Gastroesophageal sphincter (tissue), 4 donors: ENCODE measurements at places on chromosomes 11 and 22. TPM values are rescaled to one million over a fixed set of nuclear protein-coding genes. Genes with fewer than 3 reads are reported as not detected.

- no peak overlapping the region for H3K27ac ChIP-seq
- no peak for ATAC-seq
- no peaks in the 10 kb centered on the region for H3K36me3 ChIP-seq
Measured at GRCh38 chr11:15186146-15186545, 71.4 kb downstream of the INSC start.

- ATAC-seq: no peak
- no peaks in the 10 kb centered on the region for H3K36me3 ChIP-seq
- H3K4me1 ChIP-seq: no peaks in the 10 kb centered on the region
- H3K27ac ChIP-seq: no peak overlapping the region
Measured at GRCh38 chr11:93500759-93501158, 42.4 kb downstream of the SMCO4 start.

DNA sequence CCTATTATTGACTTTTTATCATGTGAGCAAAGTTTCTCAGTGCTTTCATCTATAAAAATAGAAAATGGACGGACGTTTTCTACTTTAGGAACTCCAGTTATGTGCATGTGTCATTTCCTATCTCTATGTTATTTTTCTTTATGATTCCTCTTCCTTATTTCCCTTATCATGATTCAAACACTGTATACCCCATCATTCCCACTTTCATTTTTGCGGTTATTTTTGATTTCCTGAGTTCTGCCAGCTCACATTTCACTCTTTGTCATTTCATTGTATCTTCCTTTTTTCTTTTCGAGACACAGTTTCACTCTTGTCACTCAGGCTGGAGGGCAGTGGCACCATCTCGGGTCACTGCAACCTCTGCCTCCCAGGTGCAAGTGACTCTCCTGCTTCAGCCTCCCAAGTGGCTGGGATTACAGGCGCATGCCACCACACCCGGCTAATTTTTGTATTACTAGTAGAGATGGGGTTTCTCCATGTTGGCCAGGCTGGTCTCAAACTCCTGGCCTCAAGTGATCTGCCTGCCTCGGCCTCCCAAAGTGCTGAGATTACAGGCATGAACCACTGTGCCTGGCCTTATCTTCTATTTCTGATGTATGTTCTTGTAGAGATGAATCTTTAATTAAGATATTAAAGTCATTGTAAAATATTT lies 21.5 kb downstream of the C11orf58 start:
- no peak for ATAC-seq
- H3K4me3 ChIP-seq: no peak overlapping the region
- H3K4me1 ChIP-seq: no peaks in the 10 kb centered on the region
- no peak overlapping the region for H3K27ac ChIP-seq
- H3K36me3 ChIP-seq: peaks cover 2% of the 10 kb centered on the region

DNA sequence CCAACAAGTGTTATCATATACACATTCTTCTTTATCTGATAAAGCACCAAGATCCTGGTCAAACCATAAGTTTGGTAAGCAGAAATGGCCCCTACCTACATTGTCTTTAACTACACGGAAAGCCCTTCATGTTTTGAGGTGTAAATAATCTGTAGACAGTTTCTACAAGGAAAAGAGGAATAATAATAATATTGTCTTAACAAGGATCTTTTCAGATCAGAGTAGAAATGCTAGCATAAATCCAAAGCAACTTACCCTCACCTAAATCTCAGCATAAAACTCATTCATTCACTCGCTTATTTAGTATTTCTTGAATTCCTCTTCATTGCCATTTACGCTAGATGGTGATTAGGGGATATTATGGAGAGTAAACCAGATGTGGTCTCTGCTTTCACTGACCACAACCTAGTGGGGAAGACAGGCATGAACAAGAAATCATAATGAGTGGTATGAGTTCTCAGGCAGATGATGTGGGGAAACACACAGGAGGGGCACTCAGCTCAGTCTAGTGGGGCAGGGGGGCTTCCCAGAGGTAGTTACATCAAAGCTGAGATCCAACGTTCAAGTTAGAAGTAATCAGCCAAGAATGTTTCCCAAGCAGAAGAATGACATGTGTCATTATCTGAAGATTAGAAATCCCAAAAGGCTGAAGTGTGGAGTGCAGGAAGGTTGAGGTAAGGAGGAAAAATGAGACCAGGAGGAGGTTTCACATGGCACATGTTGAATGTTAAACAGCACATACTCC lies 65.4 kb upstream of the ZC3H12C start:
- H3K36me3 ChIP-seq: no peaks in the 10 kb centered on the region
- H3K4me1 ChIP-seq: no peaks in the 10 kb centered on the region
- no peak overlapping the region for H3K27ac ChIP-seq
- no peak overlapping the region for H3K4me3 ChIP-seq
- no peak for ATAC-seq
- H3K27me3 ChIP-seq: no peaks in the 10 kb centered on the region

The TIGD3 gene
- total RNA-seq: not detected

The OR52E2 gene
- total RNA-seq: not detected

DNA sequence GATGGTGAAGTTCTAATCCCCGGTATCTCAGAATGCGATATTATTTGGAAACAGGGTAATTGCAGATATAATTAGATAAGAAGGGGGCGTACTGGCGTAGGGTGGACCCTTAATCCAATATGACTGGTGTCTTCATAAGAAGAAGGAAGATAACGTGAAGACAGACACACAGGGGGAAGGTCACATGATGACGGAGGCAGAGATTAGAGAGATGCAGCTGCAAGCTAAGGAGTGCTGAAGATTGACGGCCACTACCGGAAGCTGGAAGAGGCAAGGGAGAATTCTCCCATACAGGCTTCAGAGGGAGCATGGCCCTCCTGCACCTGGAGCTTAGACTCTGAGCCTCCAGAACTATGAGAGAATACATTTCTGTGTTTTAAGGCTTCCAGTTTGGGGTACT lies 54.8 kb downstream of the MIAT start:
- no peak overlapping the region for H3K4me3 ChIP-seq
- ATAC-seq: no peak
- H3K36me3 ChIP-seq: peaks cover 32% of the 10 kb centered on the region
- H3K27me3 ChIP-seq: no peaks in the 10 kb centered on the region
- no peaks in the 10 kb centered on the region for H3K4me1 ChIP-seq

The MMP12 gene
- total RNA-seq: not detected

The SYCE3 gene
- not detected for total RNA-seq

GRCh38 chr22:40791241-40791640 lies 27.9 kb downstream of the SLC25A17 start:
- no peaks in the 10 kb centered on the region for H3K4me1 ChIP-seq
- no peak overlapping the region for H3K4me3 ChIP-seq
- no peaks in the 10 kb centered on the region for H3K27me3 ChIP-seq
- no peak for ATAC-seq
- no peak overlapping the region for H3K27ac ChIP-seq

The ACRV1 gene
- not detected for total RNA-seq

GRCh38 chr11:34859496-34859895 lies 56.7 kb downstream of the APIP start:
- no peak overlapping the region for H3K27ac ChIP-seq
- no peak for ATAC-seq
- no peaks in the 10 kb centered on the region for H3K36me3 ChIP-seq
- no peaks in the 10 kb centered on the region for H3K27me3 ChIP-seq

The TRIM51 gene
- not detected for total RNA-seq

DNA sequence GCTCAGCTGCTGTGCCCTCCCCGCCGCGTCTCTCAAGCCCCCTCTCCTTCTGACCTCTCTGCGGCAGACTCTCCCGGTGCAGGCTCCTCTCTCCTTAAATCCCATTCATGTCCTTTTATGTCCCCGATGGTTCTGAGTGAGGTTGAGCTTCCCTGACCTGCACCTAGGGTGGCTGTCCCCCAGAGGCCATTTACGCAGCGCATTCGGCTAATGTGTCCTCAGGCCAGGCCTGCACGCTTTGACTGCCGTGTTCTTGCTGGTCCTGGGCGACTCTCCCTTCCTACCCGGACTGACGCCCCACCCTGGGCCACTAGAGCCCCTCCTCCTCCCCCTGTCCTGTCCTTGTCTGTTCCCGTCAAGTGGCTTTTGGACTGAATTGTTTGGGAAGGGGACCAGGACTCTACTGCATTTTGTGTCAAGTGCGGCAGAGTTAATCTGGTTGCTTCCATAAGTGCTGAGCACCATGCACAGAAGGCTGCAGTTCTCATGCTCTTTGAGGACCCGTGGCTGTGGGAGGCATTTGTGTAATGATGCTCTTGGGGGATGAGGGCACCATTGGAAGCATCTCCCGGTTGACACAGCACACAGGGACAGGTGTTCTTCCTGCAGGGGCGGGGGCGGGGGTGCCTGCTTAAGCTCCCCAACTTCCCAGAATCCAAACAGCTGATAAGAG lies 37.1 kb downstream of the IGHMBP2 start:
- H3K36me3 ChIP-seq: no peaks in the 10 kb centered on the region
- no peaks in the 10 kb centered on the region for H3K27me3 ChIP-seq
- ATAC-seq: no peak
- H3K4me3 ChIP-seq: no peak overlapping the region

- H3K36me3 ChIP-seq: no peaks in the 10 kb centered on the region
- H3K27me3 ChIP-seq: no peaks in the 10 kb centered on the region
- ATAC-seq: no peak
- H3K4me1 ChIP-seq: peaks cover 78% of the 10 kb centered on the region
- peak overlapping the region; percentile 54 for H3K27ac ChIP-seq
Measured at GRCh38 chr22:41841085-41841712, 8.3 kb downstream of the SREBF2 start.

DNA sequence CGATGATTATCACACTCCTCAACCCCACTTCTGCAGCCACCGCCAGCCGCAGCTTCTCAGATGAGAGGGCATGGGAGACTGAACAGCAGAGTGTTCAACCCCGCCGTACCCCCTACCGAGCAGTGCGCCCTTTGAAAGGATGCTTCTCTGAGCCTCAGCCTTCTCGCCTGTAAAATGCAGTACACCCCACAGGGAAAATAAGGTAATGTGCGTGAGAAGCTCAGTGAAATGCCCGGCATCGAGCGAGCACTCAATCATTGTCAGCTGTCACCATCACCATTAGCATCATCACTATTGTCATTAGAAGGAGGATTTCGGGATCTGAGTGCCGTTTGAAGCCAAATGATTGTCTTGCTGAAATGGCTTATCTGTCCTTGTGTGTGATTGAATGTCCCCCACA lies 13.6 kb downstream of the TRIM29 start:
- H3K4me1 ChIP-seq: no peaks in the 10 kb centered on the region
- no peak overlapping the region for H3K27ac ChIP-seq
- H3K4me3 ChIP-seq: no peak overlapping the region

DNA sequence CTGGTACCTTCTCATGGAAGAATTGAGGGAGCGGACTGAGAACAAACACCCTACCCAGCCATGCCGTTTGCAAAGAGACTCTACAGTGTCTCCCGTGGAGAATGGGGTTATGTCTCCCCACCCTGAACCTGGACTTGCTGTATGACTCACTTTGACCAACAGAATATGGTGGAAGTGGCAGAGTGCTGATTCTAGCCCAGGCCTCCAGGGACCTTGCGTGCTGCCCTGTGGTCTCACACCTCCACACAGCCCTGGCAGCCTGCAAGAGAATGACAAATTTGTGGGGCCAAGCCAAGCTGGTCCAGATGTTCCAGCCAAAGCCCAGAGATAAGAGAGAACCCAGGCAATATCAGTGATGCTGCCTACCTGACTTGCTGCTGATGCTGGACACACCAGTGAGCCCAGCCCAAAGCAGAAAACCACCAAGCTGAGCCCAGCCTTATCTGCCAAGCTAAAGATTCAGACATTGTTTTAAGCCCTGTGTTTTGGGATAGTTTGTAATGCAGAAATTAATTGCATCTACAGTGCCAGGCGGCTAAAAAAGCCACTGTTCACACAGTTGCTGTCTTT lies 8.1 kb upstream of the LINC01488 start:
- H3K4me1 ChIP-seq: peaks cover 15% of the 10 kb centered on the region
- no peak overlapping the region for H3K27ac ChIP-seq
- no peak for ATAC-seq
- peaks cover 16% of the 10 kb centered on the region for H3K27me3 ChIP-seq
- H3K36me3 ChIP-seq: no peaks in the 10 kb centered on the region

GRCh38 chr11:118931571-118931970 lies 5.8 kb upstream of the BCL9L start:
- H3K27me3 ChIP-seq: no peaks in the 10 kb centered on the region
- peaks cover 13% of the 10 kb centered on the region for H3K4me1 ChIP-seq
- H3K36me3 ChIP-seq: no peaks in the 10 kb centered on the region
- H3K4me3 ChIP-seq: no peak overlapping the region
- no peak for ATAC-seq

The PYGM gene
- total RNA-seq: 48.6 TPM

GRCh38 chr22:42680648-42681047 lies 31.5 kb upstream of the CYB5R3 start:
- H3K4me3 ChIP-seq: no peak overlapping the region
- H3K36me3 ChIP-seq: no peaks in the 10 kb centered on the region
- peak; percentile 68 for ATAC-seq
- peaks cover 82% of the 10 kb centered on the region for H3K4me1 ChIP-seq

GRCh38 chr11:124807201-124807600 lies 7.0 kb upstream of the MSANTD2 start:
- no peak for ATAC-seq
- H3K4me1 ChIP-seq: no peaks in the 10 kb centered on the region
- no peaks in the 10 kb centered on the region for H3K27me3 ChIP-seq
- no peak overlapping the region for H3K4me3 ChIP-seq

GRCh38 chr11:72396041-72396440 lies 38.3 kb downstream of the CLPB start:
- no peak overlapping the region for H3K4me3 ChIP-seq
- H3K36me3 ChIP-seq: no peaks in the 10 kb centered on the region
- no peaks in the 10 kb centered on the region for H3K27me3 ChIP-seq
- peaks cover 14% of the 10 kb centered on the region for H3K4me1 ChIP-seq

The CCDC117 gene
- total RNA-seq: 23.2 TPM

DNA sequence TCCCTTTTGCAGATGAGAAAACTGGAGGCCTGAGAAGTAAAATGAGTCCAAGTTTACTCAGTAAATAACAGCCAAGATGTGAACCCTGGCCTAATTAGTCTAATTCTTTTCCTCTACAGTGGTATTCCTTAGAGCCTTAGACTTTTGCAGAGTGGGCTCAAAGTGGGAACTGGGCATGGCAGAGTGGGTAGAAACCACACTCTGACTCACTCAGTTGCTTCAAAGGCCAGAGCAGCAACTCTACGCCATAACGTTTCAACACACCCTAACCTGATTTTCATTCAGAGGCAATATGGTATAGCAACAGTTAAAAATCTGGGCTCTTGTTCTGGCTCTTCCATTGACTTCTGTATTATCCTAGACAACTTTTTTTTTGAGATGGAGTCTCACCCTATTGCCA lies 2.8 kb downstream of the THRSP start:
- no peaks in the 10 kb centered on the region for H3K27me3 ChIP-seq
- H3K36me3 ChIP-seq: peaks cover 45% of the 10 kb centered on the region
- no peak for ATAC-seq

The INPP5J gene
- total RNA-seq: 2.0 TPM

DNA sequence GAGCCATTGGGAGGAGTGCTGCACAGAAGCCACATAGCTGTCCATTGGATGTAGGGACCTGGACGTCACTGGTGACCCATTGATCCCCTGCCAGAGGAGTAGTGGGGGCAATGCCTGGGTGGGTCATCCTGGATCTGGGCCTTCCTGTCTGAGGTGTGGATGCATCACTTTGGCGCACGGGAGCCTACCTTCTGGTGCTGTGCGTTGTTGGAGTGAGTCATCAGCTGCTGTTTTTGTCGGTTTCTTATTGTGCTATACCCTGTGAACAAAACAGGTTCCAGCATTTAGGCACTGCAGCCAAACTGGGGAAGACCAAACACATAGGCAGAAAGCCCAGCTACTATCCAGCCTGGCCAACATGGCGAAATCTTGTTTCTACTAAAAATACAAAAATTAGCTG lies 3.2 kb downstream of the TAF6L start:
- no peaks in the 10 kb centered on the region for H3K36me3 ChIP-seq
- ATAC-seq: no peak
- no peaks in the 10 kb centered on the region for H3K27me3 ChIP-seq
- H3K4me3 ChIP-seq: no peak overlapping the region
- no peaks in the 10 kb centered on the region for H3K4me1 ChIP-seq
- no peak overlapping the region for H3K27ac ChIP-seq

GRCh38 chr11:46444305-46444704 lies 52.7 kb upstream of the CHRM4 start:
- no peak overlapping the region for H3K4me3 ChIP-seq
- H3K27me3 ChIP-seq: no peaks in the 10 kb centered on the region
- H3K27ac ChIP-seq: no peak overlapping the region
- ATAC-seq: no peak
